Activated naive CD8-positive, alpha-beta T cell treated with anti-CD3 and anti-CD28 coated beads, Interleukin-2, amount 50 U/mL, for 16 hours (primary cell): ENCODE measurements at places on chromosomes 7 and 10.

DNA sequence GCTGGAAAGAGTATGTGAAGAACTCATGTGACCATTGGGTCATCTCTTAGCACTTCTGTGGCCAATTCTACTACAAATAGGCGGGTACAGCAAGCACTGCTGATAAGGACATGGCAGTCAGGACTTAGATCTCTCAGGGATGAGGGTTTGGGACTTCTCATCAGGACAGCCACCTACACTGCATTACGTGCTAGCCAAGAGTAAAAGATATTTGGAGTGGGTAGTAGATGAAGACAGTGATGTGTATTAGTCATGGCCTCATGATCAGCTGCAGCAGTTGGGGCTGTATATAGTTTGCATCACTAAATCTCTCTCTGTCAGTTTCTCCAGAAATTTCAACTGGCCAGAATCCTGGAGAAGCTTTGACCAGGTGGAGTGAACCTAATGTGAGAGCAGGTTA is 9.2 kb downstream of the TAS2R60 start:
- DNase-seq: no peak

DNA sequence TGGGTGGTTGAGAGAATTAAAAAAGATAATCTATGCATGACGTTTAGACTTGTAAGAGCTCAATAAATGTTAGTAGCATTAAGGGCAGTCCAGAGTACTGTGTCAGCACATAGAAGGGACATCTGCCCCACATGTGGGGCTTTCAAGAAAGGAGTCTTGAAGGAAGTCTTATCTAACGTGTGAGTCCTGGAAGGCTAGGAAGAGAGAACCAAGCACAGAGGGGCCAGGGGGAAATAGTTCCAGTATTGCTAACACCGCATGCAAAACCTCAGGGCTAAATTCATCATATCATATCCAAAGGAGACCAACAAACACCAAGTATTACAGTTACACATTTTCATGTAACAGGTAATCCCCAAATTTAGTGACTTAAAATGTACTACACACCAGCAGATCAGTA is 122.7 kb downstream of the AOAH start:
- DNase-seq: no peak

DNA sequence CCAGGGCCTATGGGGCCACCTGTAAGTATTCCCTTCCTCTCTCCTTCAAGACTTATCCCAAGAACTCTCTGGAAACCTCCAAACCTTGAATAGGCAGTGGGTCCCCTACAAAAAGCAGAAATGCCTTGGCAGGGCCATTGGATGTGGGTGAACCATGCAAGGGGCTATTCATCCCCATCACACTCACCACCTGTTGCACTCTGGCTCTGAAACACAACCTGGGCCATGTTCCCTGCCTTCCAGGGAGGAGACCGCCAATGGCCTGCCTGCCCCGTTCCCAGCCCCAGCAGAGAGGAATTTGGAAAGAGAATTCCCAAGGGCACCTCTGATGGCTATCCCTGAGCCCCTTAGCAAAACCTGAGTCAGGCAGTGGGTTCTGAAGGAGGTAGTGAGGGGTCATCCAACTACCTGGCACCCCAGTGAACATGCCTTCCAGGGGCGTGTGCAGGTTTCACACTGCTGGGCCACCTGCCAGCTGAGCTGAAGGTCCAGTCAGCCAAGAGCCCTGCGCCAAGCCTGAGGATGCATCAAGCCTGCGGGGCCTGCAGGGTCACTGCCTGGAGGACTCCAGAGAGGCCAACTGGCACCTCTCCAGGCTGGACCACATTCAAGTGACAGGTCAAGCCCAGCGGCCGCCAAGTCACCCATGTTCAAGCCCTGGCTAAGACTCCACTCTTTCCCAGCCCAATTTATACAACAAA is 101.3 kb downstream of the COL13A1 start:
- DNase-seq: no peak

DNA sequence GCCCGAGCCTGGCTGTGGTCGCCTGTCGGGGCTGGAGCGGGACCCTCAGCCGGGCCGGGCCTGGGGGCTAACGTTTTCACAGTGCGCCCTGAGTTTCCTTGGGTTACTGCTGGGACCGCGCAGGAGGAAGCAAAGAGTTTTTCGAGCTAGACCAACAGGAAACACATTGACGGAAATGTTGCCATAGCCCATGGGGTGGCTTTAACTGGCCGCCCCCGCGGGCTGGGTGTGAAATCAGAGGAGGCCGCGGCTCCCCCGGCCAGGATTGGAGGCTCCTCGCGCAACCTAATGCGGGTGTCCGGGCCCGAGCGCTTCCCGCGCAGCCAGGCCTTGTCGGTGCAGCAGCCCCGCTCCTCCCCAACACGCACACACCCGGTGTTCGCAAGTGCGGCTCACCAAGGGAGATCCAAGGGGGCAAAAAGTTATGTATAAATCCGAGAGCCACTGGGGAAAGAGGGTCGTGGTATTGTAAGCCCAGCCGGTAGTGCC is 1.9 kb downstream of the HHEX start:
- DNase-seq: no peak

- DNase-seq: no peak
Measured at GRCh38 chr7:84912993-84913635, 273.7 kb downstream of the SEMA3D start.

- no peak for DNase-seq
Measured at GRCh38 chr7:155984609-155985405, 172.5 kb upstream of the SHH start.

DNA sequence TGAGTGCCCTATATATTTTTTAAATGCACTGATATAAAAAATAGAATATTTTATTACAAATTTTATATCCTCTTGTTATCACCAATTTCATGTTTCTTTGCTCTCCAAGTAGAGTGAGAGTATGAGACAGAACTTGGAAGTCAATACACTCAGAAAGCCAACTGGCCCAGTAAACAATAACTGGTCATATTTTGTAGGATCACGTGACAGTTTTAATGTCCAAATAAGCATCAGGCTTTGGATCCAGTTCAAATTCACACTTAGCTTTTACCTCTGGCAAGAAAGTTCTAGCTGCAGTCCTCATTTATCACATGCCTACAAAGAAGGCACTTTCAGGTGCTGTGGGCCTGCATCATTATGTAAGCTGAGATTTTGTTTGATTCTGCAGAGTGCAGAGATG is 21.6 kb upstream of the TPK1 start:
- DNase-seq: no peak

GRCh38 chr7:17097668-17098297 is 200.7 kb upstream of the AHR start:
- no peak for DNase-seq

DNA sequence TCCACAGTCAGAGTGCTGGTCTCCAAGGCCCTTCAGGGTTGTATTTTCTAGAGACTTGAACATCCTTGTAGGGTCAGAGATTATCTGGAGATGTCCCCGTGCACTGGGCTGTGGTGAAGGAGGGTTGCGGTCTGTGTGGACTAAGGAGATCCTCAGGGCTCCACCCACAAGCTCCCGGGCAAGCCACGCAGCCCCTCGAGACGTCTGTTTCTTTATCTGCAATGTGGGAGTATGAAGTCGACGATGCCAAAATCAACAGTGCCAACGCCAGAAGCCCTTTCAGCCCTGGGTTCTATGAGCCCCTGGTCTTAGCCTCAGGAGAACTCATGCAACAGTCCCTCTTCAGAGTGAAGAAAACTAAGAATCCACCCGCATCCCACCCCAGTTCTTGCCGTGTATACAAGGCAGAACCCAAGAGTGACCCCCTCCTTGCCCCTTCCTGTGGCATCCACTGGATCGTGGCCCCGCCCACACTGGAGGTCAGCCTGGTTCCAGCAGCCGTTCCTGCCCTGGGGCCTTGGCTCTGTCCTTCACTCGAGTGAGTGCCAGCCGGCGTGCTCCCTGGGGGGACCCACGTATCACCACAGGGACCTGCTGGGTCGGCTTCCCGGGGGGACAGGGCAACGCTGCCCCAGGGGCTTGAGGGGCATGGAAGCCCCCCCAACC is 6.0 kb upstream of the SHH start:
- DNase-seq: no peak

DNA sequence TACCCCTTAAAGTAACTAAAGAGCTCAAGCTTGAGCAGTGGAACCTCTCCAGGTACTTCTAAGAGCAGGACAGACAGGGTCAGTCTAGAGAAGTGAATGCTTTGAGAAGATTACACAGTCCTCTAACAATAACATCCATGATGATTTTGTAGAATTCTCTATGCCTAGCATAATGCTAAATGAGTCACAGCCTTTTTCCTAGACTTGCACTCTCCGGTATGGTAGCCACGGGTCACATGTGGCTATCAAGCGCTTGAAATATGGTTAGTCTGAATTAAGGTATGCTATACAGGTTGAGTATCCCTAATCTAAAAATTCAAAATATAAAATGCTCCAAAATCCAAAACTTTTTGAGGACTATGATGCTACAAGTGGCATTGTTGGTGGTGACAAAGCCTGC is 166.6 kb upstream of the MKLN1 start:
- DNase-seq: no peak

- no peak for DNase-seq
Measured at GRCh38 chr10:90571481-90572258, 286.2 kb downstream of the HTR7 start.

DNA sequence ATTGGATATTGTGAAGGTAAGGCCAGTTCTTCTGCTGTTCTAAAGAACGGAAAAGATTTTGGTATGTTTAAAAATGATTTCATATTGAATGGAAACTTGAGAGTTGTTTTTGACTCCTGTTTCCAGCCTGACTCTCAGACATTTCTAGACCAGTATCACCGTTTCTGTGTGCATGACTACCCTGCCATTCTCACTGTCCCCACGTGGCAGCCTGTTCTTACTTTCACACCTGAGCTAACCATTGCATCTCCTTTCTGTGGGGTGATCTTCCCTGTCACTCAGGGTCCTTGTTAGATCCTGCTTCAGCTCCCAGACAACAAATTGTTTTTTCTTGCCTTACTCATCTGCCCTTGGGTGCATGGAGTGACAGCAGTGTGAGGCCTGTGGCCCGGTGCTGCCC is 38.9 kb downstream of the GLRX3 start:
- DNase-seq: no peak

DNA sequence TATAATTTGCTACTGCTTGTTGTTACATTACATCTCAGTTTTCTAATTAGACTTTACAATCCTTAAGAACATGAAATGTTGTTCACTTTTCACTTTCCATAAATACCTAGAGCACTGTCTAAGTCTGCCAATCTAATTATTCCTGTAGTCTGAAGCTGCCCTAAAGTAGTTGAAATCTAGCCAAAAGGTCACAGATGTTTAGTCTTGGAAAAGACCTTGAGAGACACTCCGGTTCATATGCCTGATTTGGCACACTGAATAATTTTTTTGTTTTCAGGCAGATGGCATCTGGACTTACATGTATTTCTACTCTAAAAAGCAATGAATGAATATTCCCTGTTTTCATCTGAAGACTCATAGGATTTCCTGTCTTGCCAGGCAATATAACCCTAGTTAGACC is 359.1 kb downstream of the ANKRD7 start:
- DNase-seq: no peak
